ENCODE measurements at places on chromosomes 7 and 10. TPM values are rescaled to one million over a fixed set of nuclear protein-coding genes. Genes with fewer than 3 reads are reported as not detected.

GRCh38 chr10:123513870-123514269 is 152.3 kb upstream of the GPR26 start:
- no peaks in the 10 kb centered on the region for H3K36me3 ChIP-seq
- DNase-seq = no peak
- H3K4me3 ChIP-seq = no peak overlapping the region
- H3K4me1 ChIP-seq = no peaks in the 10 kb centered on the region
- H3K27me3 ChIP-seq = peaks cover 1% of the 10 kb centered on the region

DNA sequence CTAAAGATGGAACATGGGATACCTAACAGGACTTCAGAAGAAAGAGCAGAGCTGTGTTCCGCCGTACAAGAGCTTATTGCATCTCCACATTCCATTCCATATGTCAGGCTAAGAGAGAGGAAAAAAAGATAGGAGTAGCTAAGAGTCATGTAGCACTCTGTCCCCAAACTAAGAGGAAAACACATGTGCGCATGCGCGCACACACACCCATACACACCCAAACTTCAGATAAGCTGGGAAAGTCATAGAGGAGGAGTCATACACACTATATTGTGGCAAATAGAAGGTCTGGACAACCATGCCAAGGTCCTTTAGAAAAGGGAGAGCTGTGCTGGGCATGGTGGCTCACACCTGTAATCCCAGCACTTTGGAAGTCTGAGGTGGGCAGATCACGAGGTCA is 132.4 kb downstream of the RAB11FIP2 start:
- no peak overlapping the region for H3K4me3 ChIP-seq
- no peaks in the 10 kb centered on the region for H3K36me3 ChIP-seq
- peaks cover 10% of the 10 kb centered on the region for H3K27me3 ChIP-seq
- no peak overlapping the region for H3K27ac ChIP-seq

- no peak overlapping the region for H3K27ac ChIP-seq
- H3K36me3 ChIP-seq = no peaks in the 10 kb centered on the region
- no peak for DNase-seq
- H3K27me3 ChIP-seq = peaks cover 3% of the 10 kb centered on the region
Observed at GRCh38 chr10:86252556-86252955, 114.0 kb downstream of the GRID1 start.

DNA sequence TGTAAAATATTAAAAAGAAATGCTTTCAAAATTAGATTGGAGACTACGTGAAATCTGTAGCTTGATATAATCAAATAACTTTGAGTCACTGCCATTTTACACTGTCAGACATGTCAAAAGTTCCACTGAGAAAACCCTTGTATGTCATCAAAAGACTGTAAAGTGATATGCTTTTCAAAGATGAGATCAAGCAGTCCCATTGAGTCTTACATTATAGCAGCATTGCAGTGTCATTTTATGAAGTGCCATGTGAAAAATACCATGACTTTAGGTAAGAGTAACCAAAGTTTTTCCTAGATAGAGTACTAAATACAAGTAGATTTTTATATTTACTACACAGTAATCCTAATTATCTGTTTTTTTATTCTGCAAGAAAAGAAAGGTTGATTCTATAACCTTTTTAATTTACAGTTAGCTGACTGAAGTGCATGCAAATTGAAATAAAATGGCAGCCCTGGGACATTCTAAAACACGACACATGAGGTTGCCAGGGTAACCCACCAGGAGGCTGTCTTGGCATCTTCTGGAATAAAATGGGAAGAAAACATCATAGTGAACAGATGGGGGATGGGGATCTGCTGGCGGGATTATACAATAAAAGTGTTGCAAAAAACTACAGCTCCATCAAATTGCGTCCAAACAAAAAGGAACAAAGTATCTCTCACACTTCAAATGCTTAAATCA is 91.3 kb upstream of the TMEM106B start:
- H3K27ac ChIP-seq = no peak overlapping the region
- no peak overlapping the region for H3K4me3 ChIP-seq
- DNase-seq = no peak
- H3K36me3 ChIP-seq = no peaks in the 10 kb centered on the region
- no peaks in the 10 kb centered on the region for H3K4me1 ChIP-seq

DNA sequence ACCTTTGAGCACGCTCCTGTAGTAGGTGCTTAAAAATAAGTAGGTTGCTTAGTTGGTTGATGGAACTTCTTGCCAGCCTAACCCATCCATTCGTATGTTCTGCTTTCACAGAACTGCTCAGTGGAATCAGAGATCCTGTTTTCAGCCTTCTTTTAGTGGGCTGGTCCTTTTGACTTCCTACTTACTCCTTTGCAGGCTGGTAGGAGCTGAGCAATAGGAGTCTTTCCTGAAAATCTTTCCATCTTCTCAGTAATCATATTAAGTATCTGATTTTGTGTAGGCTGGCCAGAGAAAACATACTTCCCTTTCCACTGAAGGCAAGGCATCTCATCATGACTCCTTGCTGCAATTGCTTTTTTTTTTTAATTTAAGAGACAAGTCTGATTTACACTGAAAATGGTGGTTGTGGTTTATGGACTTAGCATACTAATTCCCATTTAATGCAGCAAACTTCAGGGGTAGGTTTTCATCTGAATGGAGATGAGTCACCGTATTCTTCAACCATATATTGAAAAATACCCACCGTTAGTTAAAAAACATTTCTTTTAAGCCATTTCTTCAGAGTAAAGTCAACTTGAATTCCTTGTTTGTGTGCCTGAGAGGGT is 208.0 kb downstream of the ZNF365 start:
- no peak overlapping the region for H3K27ac ChIP-seq
- peaks cover 5% of the 10 kb centered on the region for H3K4me1 ChIP-seq
- H3K36me3 ChIP-seq = no peaks in the 10 kb centered on the region
- H3K4me3 ChIP-seq = no peak overlapping the region
- peaks cover 4% of the 10 kb centered on the region for H3K27me3 ChIP-seq
- DNase-seq = no peak

Gene TAS2R4
- total RNA-seq = 0.78 TPM

Gene CUZD1
- 3.0 TPM for total RNA-seq

Gene GLCCI1
- total RNA-seq = 13.5 TPM

Gene GPR85
- total RNA-seq = not detected

Gene ITGA8
- total RNA-seq = not detected
